ENCODE measurements at places on chromosomes 13 and 19.

DNA sequence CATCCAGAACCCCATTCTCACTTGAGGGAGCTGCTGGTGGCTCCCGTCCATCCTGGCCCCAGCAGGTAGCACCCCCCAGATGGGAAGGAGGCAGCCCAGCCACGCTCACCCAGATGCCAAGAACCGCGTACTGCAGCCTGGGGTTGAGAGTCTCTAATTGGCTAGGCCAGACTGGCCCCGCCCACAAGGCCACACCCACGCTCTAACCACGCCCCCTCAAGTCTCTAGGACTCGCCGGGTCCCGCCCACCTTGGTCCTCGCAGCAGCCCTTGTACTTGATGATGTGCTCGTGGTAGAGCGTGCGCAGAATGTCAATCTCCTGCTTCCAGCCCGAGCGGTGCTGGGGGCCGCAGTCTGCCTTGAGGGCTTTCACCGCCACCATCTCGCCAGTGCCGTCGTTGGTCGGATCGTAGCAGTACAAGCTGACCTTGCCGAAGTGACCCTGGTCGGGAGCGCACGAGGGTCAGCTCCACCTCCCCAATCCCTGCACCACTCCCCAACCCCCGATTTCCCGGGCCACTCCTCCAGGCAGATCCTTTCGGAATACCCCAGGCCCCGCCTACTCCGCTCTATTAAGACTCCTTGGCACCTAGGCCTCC lies 14.5 kb upstream of the ICAM3 start:
- peak; percentile 17 for DNase-seq

GRCh38 chr19:3821156-3821555 lies 35.0 kb upstream of the MATK start:
- no peak for DNase-seq

DNA sequence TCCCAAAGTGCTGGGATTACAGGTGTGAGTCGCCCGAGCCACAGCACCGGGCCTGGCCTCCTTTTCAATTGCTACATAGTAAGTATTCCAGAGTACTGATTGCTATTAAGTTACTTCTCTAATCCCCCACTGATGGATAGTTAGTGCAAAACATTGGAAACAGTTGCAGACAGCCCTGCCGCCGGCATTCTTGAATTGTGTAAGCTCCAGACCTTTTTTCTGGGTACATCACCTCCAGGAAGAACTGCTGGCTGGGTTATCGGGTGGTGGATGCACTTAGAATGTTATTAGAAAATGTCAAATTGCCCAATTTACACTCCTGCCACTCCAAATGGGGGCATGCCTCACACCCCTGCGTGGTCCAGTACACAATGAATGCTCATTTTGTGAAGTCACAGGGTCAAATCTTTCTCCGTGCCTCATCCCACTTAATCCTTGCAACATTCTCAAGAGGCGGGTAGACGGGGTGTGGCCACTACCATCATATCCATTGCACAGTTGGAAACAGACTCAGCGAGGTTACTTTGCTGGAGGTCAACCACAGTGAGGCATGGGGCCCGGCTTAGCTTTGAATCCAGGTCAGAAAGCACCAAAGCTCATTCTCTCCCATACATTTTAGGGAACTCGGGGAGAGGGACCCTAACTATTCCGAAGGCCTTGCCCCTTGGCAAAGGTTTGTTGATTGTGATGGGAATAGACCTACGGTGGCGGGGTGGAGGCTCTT lies 1.0 kb upstream of the KDM4B start:
- DNase-seq: no peak

GRCh38 chr13:43003729-43004128 lies 11.7 kb upstream of the EPSTI1 start:
- no peak for DNase-seq

Data from GM10248 (cell line).